ENCODE measurements at places on chromosomes 3 and 15.

DNA sequence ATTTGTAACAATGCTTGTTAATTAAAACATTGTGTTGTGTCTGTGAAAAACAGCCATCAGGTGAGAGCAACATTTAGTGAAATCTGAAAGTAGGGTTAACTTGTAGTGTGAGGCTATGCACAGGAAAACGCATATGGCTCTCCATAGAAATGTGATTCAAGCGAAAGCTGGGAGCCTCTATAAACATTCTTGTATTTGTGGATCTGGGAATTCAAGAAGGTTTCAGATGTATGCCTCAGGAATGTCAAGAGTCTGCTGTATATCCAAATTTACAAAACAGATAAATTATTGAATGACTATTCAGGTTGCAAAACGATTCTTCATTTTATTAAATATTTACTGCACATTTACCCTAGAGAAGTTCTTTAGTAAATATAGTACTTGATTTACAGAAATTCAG is 166.0 kb downstream of the THSD4 start:
- no peak overlapping the region for H3K4me3 ChIP-seq
- peaks cover 9% of the 10 kb centered on the region for H3K27me3 ChIP-seq
- H3K27ac ChIP-seq = no peak overlapping the region

DNA sequence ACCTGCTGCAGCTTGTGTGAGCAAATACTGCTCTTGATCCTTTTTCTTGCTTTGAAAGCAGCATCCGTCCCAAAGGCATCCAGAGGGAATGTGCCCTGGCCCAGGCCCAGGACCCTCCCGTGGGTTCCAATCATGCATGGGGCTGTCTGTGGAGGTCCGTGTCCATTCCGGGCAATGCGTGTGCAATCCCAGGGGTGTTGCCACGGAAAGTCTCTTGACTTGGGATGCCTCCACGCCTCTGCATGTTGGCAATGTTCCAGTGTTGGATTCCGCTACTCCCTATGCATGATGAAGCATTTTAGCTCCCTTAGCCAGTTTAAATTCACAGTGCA is 105.7 kb downstream of the SNRPN start:
- H3K4me3 ChIP-seq = no peak overlapping the region
- H3K27ac ChIP-seq = no peak overlapping the region
- peaks cover 89% of the 10 kb centered on the region for H3K36me3 ChIP-seq
- H3K4me1 ChIP-seq = no peaks in the 10 kb centered on the region

GRCh38 chr3:129315998-129316247 is 37.3 kb downstream of the HMCES start:
- H3K27ac ChIP-seq = peak overlapping the region; percentile 89
- H3K36me3 ChIP-seq = peaks cover 9% of the 10 kb centered on the region
- H3K4me1 ChIP-seq = peaks cover 30% of the 10 kb centered on the region
- H3K4me3 ChIP-seq = peak overlapping the region; percentile 96

- H3K4me1 ChIP-seq = peaks cover 36% of the 10 kb centered on the region
- no peaks in the 10 kb centered on the region for H3K36me3 ChIP-seq
- DNase-seq = no peak
- no peak overlapping the region for H3K4me3 ChIP-seq
- no peak overlapping the region for H3K27ac ChIP-seq
Observed at GRCh38 chr15:91953432-91953831, 99.9 kb downstream of the SLCO3A1 start.

- H3K27me3 ChIP-seq = peaks cover 32% of the 10 kb centered on the region
- H3K36me3 ChIP-seq = no peaks in the 10 kb centered on the region
- no peak overlapping the region for H3K4me3 ChIP-seq
- no peak for DNase-seq
- no peak overlapping the region for H3K27ac ChIP-seq
Observed at GRCh38 chr15:31062911-31063310, 38.6 kb downstream of the TRPM1 start.

- H3K4me1 ChIP-seq = peaks cover 25% of the 10 kb centered on the region
- no peaks in the 10 kb centered on the region for H3K36me3 ChIP-seq
- peak overlapping the region; percentile 78 for H3K4me3 ChIP-seq
- peaks cover 26% of the 10 kb centered on the region for H3K27me3 ChIP-seq
Observed at GRCh38 chr3:50364573-50365079, 5.3 kb upstream of the TMEM115 start.

DNA sequence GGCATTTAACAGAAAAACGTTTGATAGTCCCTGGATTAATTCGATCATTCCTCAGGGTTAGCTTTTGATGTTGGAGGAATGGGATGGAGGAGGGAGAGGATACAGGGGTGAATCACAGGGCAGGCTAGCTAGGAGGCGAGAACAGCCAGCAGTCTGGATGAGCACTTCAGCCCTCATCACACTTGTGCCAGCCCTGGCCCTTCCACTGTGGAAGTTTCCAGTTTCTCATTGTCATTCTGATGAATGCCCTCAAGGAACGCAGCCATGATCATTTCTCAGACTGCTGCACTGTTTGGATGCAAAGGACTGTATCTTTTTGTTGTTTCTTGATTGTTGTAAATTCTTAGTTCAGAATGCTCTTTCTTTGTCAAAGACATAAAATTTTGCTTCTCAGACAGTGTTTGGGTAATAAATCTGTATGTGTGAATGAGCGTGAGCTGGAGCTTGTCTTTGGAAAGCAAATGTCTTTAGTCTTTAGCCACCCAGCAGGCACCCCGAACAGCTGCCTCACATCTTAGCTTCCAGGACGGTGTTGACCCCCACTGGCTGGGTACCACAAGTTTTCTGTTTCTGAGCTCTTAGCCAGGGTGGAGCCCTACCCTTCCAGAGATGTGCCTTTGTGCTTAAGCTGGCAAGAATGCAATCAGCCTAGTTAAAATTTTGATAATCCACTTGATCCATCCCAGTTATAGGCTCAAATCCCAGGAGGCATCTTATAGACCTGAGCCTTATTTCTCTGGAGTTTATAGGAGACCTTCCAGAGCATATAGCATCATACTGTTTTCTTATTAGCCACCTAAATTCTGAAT is 121.1 kb downstream of the PDCD6IP start:
- H3K27ac ChIP-seq = no peak overlapping the region
- DNase-seq = no peak
- no peaks in the 10 kb centered on the region for H3K4me1 ChIP-seq

- no peak for DNase-seq
- H3K27me3 ChIP-seq = no peaks in the 10 kb centered on the region
- no peaks in the 10 kb centered on the region for H3K36me3 ChIP-seq
Observed at GRCh38 chr3:84836961-84837360, 121.8 kb upstream of the CADM2 start.

GRCh38 chr15:78399091-78399490 is 38.9 kb upstream of the IREB2 start:
- H3K27ac ChIP-seq = no peak overlapping the region
- no peak for DNase-seq
- peaks cover 12% of the 10 kb centered on the region for H3K27me3 ChIP-seq

DNA sequence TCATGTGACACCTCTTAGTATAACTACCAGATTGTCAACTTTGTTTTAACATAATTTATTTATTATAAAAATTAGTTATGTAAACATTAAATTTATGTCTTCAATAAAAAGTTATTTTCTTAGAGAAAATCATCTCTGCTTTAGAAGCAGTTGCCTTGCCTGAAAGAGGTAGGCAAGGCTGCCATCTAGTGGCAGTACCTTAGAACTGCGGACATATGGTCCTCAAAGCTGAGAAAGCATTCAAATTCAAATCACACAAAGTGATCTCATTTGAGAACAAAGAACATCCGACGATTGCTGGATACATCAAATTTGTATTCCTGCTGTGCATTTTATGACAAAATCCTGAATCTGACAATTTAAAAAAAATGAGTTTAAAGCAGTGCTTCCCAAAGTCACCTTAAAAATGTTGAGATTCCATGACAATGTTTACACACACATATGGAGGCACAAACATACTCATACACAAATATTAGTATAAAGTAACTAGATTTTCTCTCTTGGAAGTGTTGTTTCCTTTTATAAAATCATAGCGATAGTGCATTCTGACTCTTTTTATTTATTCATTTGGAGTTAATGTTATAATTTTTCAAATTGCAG is 617.4 kb downstream of the CADM2 start:
- H3K36me3 ChIP-seq = no peaks in the 10 kb centered on the region
- no peak overlapping the region for H3K4me3 ChIP-seq
- H3K4me1 ChIP-seq = no peaks in the 10 kb centered on the region
- H3K27ac ChIP-seq = no peak overlapping the region
- H3K27me3 ChIP-seq = no peaks in the 10 kb centered on the region

GRCh38 chr3:156615592-156616173 is 58.7 kb upstream of the TIPARP start:
- DNase-seq = no peak
- no peak overlapping the region for H3K27ac ChIP-seq
- H3K4me1 ChIP-seq = peaks cover 2% of the 10 kb centered on the region
- H3K27me3 ChIP-seq = peaks cover 12% of the 10 kb centered on the region

DNA sequence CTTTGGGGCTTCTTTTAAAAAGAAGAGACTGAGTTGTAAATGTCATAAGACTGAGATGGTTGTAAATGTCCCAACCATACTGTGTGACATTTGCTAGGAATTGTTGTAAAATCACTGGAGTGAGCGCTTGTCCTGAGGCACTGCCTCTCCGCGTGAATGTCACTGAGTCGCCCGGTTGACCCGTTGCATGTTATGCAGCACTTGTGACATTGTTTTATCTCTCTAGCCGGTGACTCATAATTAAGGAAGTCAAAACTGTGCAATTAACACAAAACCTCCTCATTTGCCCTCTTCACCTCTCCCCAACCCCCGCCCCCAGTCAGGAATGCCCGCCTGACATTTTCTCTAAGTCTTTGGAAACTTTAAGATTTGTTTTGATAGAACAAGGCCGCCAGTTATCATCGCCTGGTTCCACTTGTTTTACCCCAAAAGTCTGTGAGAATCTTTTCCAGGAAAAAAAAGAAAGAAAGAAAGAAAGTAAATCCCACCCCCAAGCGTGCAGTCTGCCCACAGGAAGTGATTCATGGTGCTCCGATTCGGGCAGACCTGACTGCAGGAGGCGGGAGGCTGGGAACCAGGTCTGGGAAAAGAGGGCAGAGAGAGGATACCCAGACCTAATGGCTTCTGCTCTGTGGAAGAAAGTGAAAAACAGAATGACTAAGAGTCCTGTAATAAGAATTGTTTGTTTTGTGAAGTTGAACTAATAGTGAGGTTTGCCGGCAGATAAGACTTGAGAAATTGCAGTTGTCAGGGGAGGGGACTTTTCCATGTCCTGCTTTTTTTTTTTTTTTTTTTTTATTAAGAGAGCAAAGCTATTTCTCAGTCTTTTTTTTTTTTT is 84.8 kb downstream of the SMAD3 start:
- peaks cover 24% of the 10 kb centered on the region for H3K36me3 ChIP-seq
- peak overlapping the region; percentile 24 for H3K4me3 ChIP-seq
- peak; percentile 53 for DNase-seq
- peak overlapping the region; percentile 74 for H3K27ac ChIP-seq
- H3K4me1 ChIP-seq = peaks cover 76% of the 10 kb centered on the region

DNA sequence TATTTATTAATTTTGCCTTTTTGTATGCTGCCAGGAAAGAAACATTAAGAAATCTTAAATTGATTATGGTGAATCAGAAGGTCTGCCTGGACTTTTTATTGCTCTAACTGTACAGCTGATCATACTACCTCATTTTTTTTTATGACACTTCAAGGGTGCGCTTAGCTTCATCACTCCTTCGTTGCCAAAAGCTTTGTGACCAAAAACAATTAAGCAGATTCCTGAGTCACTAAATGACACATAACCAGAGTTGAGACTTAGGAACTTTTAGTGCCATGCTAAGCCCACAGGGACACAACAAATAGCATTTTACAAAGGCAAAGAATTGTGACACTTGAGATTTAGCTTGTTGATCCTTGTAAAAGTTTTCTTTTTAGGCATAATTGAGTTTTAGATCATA is 4.9 kb downstream of the ADIPOQ start:
- no peak for DNase-seq
- H3K27ac ChIP-seq = no peak overlapping the region
- peaks cover 36% of the 10 kb centered on the region for H3K27me3 ChIP-seq
- H3K4me1 ChIP-seq = peaks cover 14% of the 10 kb centered on the region

- H3K27ac ChIP-seq = no peak overlapping the region
- no peak for DNase-seq
- H3K4me1 ChIP-seq = no peaks in the 10 kb centered on the region
Observed at GRCh38 chr15:76647612-76648011, 257.5 kb downstream of the SCAPER start.

DNA sequence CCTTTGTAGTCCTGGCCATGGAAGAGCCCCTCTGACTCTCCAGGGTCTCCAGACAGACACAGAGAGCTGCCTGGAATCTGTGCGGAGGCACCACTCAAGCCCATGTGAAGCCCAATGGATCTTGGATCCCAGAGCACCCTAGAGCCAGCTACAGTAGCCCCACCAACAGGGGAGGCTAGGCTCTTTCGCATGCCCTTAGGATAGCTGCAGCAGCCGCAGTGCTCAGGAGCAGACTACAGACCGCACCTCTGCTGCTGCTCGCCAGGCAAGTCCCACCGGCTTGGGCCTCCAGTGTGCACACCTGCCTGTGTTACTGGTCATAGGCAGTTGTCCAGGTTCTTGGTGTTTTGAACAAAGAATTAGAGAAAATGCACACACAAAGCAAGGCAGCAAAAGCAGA is 131.6 kb downstream of the SPATA16 start:
- no peaks in the 10 kb centered on the region for H3K36me3 ChIP-seq
- DNase-seq = no peak
- H3K4me3 ChIP-seq = no peak overlapping the region
- H3K27me3 ChIP-seq = no peaks in the 10 kb centered on the region
- H3K27ac ChIP-seq = no peak overlapping the region

DNA sequence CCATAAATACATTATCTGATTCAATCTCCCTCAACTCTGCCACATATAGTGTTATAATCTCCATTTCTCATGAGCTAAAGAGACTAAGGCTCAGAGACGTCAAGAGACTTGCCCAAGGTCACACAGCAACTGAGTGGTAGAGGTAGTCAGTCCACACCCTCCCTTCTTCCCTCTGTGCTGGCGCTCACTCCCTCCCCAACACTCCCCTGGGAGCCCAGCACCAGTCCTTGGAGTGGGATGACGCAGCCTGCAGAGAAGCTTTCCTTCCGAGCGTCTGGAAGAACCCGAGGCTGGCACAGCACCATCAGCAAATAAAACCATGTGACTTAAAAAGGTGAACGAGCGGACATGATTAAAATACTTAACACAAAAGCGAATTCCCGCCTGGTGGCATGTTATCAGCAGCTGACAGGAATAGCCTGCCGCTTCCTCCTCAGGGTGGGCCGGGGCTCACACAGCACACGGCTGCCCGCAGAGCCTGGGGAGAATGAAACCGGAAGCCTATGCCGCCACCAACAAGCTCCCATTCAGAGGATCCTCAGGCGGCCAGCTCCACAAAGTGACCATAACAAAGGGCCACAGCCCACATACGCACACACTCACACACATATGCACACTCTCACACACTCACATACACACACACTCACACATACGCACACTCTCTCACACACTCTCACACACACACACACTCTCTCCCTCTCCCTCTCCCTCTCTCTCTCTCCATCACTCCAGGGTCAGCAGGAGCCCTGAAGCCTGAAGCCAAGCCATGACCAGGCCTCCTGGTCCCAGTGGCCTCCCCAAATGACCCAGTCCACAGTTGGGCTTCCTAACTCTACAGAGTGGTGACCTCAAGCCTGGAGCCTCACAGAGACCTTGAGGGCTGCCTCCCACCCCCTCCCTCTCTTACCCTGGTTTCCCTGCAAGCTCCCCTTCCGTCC is 120.5 kb downstream of the XXYLT1 start:
- H3K27ac ChIP-seq = no peak overlapping the region
- peaks cover 8% of the 10 kb centered on the region for H3K27me3 ChIP-seq
- H3K4me1 ChIP-seq = peaks cover 34% of the 10 kb centered on the region
- no peak overlapping the region for H3K4me3 ChIP-seq
